ENCODE measurements at places on chromosomes 3 and 15.
A peak's percentile ranks its signal among the peaks of the same experiment; 100 is the strongest.

GRCh38 chr3:100783619-100784018, 74.3 kb downstream of the TFG start:
- no peak overlapping the region for H3K27ac ChIP-seq
- no peaks in the 10 kb centered on the region for H3K4me1 ChIP-seq
- H3K4me3 ChIP-seq = no peak overlapping the region

- peaks cover 10% of the 10 kb centered on the region for H3K4me1 ChIP-seq
- no peak overlapping the region for H3K4me3 ChIP-seq
- H3K27ac ChIP-seq = no peak overlapping the region
- no peak for DNase-seq
These were observed 550.4 kb upstream of the SGO1 start for GRCh38 chr3:20736287-20736852.

DNA sequence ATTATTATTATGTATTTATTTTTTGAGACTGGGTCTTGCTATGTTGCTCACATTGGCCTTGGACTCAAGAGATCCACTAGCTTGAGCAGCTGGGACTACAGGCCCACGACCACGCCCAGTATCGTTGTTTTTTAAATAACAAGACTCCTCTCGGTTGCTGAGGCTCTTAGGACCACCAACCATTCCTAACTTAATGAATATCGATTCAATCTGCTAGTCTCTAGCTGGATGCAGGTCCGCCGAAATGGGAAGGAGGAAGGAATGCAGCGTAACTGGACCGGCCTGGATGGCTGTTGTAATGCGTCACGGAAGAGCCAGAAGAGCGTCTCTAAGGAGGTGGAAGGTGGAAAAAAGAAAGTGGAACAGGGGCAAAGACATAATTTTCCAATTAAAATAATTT, 1.7 kb downstream of the ANXA2 start:
- peak overlapping the region; percentile 91 for H3K4me3 ChIP-seq
- peak overlapping the region; percentile 97 for H3K27ac ChIP-seq
- no peak for DNase-seq
- peaks cover 20% of the 10 kb centered on the region for H3K27me3 ChIP-seq
- H3K36me3 ChIP-seq = peaks cover 34% of the 10 kb centered on the region

DNA sequence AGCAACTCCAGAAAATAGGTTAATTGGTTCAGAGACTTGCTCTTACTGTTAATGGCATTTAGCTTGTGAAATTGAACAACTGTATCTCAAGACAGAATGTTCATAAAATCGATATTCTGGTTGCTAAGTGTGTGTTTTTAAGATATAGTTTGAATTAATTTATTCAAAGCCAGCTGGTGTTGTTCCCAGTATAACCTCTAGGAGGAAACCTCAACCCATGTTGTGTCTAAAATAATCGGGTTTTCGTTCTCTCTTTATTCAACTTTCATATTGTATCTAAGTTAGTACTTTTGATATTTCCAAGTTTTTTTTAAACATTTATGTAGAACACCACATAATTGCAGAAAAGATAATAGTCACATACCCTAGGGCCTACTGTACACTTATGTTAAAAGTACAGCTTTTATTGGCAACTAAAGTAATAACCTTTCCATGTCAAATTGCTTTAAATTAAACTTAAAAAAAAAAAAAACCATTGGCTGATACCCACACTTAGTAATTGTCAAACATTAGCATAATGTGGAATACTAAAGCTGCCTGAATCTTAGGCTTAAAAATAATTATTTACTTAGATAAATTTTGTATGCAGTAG, 90.9 kb downstream of the SAMMSON start:
- no peak overlapping the region for H3K27ac ChIP-seq
- H3K4me3 ChIP-seq = no peak overlapping the region
- H3K36me3 ChIP-seq = no peaks in the 10 kb centered on the region
- no peaks in the 10 kb centered on the region for H3K27me3 ChIP-seq

DNA sequence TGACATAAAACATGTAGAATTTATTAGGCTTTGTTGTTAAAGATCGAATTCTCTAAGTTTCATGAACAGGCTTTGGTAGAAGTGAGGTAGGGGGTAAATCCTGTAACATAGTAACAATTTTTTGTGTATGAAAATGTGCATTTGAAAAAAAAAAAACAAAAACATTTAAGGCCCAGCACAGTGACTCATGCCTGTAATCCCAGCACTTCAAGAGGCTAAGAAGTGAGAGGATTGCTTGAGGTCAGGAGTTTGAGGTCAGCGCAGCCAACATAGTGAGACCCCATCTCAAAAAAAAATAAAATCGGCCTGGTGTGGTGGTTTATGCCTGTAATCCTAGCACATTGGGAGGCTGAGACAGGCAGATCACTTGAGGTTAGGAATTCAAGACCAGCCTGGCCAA, 26.8 kb upstream of the PPP4R2 start:
- H3K27me3 ChIP-seq = no peaks in the 10 kb centered on the region
- DNase-seq = no peak
- H3K27ac ChIP-seq = no peak overlapping the region
- H3K36me3 ChIP-seq = peaks cover 13% of the 10 kb centered on the region

DNA sequence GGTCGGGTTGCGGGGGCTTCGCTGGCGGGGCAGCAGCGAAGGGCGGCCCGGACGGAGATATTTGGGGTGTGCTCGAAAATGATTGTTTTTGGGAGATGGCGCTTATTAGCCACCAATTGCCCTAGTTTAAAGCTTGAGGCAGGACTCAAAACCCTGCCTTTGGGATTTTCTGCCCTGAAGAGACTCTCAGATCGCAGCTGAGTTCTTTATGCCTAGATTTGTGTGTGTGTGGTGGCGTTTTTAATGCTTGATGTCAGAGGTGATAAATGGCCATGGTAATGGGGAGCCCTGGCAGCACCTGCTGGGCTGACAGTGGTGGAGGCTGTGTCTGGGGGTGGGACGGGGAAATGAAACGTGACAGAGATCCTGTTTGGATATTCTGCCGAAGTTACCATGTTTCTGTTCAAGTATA, 604 bp downstream of the KCTD6 start:
- H3K4me1 ChIP-seq = peaks cover 59% of the 10 kb centered on the region
- H3K27ac ChIP-seq = peak overlapping the region; percentile 72
- peaks cover 15% of the 10 kb centered on the region for H3K27me3 ChIP-seq
- H3K36me3 ChIP-seq = no peaks in the 10 kb centered on the region
- H3K4me3 ChIP-seq = peak overlapping the region; percentile 97
- no peak for DNase-seq

DNA sequence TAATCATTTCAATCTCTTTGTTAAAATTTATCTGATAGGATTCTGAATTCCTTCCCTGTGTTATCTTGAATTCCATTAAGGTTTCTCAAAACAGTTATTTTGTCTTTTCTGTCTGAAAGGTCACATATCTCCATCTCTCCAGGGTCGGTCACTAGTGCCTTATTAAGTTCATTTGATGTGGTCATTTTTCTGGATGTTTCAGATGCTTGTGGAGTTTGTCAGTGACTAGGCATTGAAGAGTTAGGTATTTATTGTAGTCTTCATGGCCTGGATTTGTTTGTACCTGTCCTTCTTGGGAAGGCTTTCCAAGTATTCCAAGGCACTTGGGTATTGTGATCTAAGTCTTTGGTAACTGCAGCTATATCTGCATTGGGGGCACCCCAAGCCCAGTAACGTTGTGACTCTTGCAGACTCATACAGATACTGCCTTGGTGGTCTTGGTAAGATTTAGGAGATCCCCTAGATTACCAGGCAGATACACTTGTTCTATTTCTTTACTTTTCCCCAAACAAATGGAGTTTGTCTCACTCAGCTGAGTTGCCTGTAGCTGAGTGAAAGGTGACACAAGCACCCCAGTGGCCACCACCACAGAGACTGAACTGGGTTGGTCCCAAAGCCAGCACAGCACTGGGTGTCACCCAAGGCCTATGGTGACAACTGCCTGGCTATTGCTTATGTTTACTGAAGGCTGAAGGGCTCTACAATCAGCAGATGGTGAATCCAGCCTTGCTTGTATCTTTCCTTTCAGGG, 18.9 kb upstream of the SLC27A2 start:
- H3K4me1 ChIP-seq = peaks cover 8% of the 10 kb centered on the region
- H3K4me3 ChIP-seq = no peak overlapping the region
- no peak for DNase-seq
- H3K27me3 ChIP-seq = no peaks in the 10 kb centered on the region

- H3K36me3 ChIP-seq = no peaks in the 10 kb centered on the region
- H3K4me1 ChIP-seq = peaks cover 30% of the 10 kb centered on the region
- H3K27me3 ChIP-seq = no peaks in the 10 kb centered on the region
These were observed 405.9 kb upstream of the ZNF385D start for GRCh38 chr3:22156868-22157267.

DNA sequence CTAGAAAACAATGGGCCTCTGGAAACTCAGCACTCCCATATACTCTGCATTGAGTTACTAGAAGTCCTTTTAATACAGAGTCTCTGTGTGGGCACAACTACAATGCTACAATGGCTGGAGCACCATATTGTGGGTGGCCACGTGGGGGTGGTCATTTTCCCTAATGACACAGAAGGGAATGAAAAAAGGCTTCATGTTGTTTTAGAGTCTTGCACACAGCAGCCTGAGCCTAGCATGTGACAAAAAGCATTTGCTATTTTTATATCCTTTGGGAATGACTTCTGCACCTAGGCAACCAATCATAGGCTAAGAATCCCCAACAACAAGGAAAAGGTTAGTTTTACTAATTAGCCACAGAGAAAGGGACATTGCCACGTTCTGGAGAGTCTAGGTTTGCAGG, 120.6 kb downstream of the PPM1L start:
- H3K4me3 ChIP-seq = no peak overlapping the region
- no peak for DNase-seq
- peaks cover 3% of the 10 kb centered on the region for H3K4me1 ChIP-seq
- no peak overlapping the region for H3K27ac ChIP-seq
- no peaks in the 10 kb centered on the region for H3K36me3 ChIP-seq

- DNase-seq = no peak
- no peak overlapping the region for H3K27ac ChIP-seq
- no peaks in the 10 kb centered on the region for H3K27me3 ChIP-seq
- no peak overlapping the region for H3K4me3 ChIP-seq
These were observed 9.6 kb downstream of the LSM3 start for GRCh38 chr3:14188041-14188754.

DNA sequence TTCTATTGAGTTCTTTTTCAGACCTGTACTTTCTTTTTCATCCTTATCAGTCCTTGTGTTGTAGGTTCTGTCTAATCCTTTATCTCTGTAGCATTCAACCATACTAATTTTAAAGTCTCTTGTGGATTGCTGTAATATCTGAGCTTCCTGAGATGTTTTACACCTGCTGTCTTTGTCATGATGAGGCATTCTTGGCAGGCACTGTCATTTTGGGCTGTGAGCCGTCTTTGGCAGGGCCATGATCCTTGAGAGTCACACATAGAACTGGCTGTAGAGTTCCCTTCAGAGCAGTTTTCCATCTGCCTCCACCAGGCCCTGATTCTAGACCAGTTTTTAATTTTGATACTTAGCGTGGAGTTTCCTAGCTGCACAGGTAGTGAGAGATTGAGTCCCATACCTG, 6.7 kb downstream of the EFCC1 start:
- DNase-seq = no peak
- peak overlapping the region; percentile 87 for H3K27ac ChIP-seq
- H3K36me3 ChIP-seq = no peaks in the 10 kb centered on the region
- H3K4me3 ChIP-seq = no peak overlapping the region
- H3K4me1 ChIP-seq = peaks cover under 1% of the 10 kb centered on the region

GRCh38 chr3:143428294-143428693, 308.7 kb downstream of the CHST2 start:
- no peak overlapping the region for H3K4me3 ChIP-seq
- DNase-seq = no peak
- no peaks in the 10 kb centered on the region for H3K27me3 ChIP-seq
- no peak overlapping the region for H3K27ac ChIP-seq
- no peaks in the 10 kb centered on the region for H3K36me3 ChIP-seq

DNA sequence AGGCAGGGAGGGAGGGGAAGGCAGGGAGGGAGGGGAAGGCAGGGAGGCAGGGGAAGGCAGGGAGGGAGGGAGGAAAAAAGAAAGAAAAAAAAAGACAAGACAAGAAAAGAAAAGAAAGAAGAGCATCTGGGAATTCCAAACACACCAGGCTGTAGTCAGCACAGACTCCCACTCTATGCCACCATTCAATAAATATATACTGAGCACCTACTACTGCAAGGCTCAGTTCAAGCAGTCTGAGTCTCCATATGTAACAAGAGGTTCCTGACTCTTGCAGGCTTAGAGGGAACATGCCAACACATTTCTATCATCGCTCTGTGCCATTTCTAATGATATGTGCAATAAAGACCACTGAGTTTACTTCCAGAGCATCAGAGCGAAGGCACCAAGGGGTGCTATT, 47.7 kb downstream of the ANXA2 start:
- no peaks in the 10 kb centered on the region for H3K27me3 ChIP-seq
- H3K36me3 ChIP-seq = peaks cover 62% of the 10 kb centered on the region
- DNase-seq = no peak
- H3K4me3 ChIP-seq = no peak overlapping the region

- H3K4me1 ChIP-seq = no peaks in the 10 kb centered on the region
- DNase-seq = no peak
- H3K27ac ChIP-seq = no peak overlapping the region
These were observed 99.2 kb downstream of the PLXNA1 start for GRCh38 chr3:127082066-127082465.

DNA sequence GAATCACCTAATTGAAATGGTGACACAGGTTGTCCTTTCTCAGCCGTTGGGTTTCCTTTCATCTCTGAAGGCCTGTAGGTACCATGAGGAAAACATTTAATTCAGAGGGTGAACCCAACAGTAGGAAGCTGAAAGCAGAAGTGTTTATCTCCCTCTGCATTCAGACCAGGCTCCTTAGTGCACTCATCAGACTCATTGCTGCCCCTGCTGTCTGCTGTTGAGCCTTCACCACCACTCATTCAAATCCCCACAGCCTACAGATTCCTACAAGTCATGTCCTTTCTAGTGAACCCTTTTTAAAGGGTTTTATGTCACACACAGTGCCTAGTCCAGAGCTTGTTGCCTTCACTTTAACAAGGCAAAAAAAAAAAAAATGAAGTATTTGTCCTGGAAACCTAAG, 13.4 kb downstream of the WDR48 start:
- DNase-seq = no peak
- no peaks in the 10 kb centered on the region for H3K27me3 ChIP-seq
- peaks cover 20% of the 10 kb centered on the region for H3K36me3 ChIP-seq
- H3K4me3 ChIP-seq = no peak overlapping the region
- peaks cover 20% of the 10 kb centered on the region for H3K4me1 ChIP-seq
- no peak overlapping the region for H3K27ac ChIP-seq

GRCh38 chr15:50857763-50858162, 50.7 kb upstream of the AP4E1 start:
- peaks cover 16% of the 10 kb centered on the region for H3K4me1 ChIP-seq
- no peaks in the 10 kb centered on the region for H3K36me3 ChIP-seq
- no peaks in the 10 kb centered on the region for H3K27me3 ChIP-seq
- H3K4me3 ChIP-seq = peak overlapping the region; percentile 3
- H3K27ac ChIP-seq = peak overlapping the region; percentile 72

DNA sequence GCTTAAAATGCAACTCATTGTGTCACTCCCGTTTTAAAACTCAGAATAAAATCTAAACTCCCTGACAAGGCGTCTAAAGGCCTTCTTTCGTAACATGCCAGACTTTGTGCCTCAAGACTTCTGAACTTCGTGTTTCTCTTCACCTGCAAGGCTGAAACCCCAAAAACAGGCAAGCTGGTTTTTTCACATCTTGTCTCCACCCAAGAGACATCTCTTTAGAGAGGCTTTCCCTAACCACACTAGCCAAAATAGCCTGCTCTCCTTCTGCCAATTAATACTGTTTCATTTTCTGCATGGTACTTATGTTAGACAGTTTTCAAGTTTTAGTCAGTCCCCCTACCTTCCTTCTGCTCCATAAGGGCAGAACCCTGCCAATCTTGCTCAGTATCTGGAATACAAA, 41.6 kb downstream of the RAF1 start:
- DNase-seq = no peak
- peaks cover 26% of the 10 kb centered on the region for H3K4me1 ChIP-seq
- no peak overlapping the region for H3K4me3 ChIP-seq
- no peaks in the 10 kb centered on the region for H3K27me3 ChIP-seq
- peak overlapping the region; percentile 2 for H3K27ac ChIP-seq

- no peaks in the 10 kb centered on the region for H3K27me3 ChIP-seq
- DNase-seq = no peak
- H3K4me1 ChIP-seq = peaks cover 17% of the 10 kb centered on the region
- no peak overlapping the region for H3K4me3 ChIP-seq
- H3K36me3 ChIP-seq = no peaks in the 10 kb centered on the region
These were observed 9.4 kb upstream of the BUB1B start for GRCh38 chr15:40151499-40151898.
